Esophagus muscularis mucosa (tissue), 4 donors: ENCODE measurements at places on chromosomes 4 and X.

DNA sequence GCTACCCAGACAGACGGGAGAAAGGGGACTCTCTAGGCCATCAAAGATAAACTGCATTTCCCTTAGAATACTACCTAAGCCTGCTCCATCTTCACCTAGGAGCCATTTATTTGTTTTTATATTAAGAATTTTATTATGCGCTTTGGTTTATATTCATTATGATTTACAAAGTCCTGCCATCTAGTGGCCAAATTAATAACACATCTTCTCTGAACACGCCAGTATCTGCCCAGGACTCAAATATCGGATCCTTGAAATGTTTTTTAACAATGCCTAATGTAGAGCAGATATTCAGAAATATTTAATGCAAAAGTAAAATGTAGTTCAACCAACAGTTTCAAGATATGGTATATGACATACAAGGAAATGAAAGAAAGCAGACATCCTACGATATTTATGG lies 20.8 kb upstream of the PRPS2 start:
- H3K4me3 ChIP-seq = no peak overlapping the region
- no peaks in the 10 kb centered on the region for H3K4me1 ChIP-seq
- no peak overlapping the region for H3K27ac ChIP-seq
- no peaks in the 10 kb centered on the region for H3K36me3 ChIP-seq

GRCh38 chrX:124194901-124195300 lies 137.6 kb upstream of the TEX13D start:
- no peaks in the 10 kb centered on the region for H3K27me3 ChIP-seq
- no peak for DNase-seq
- no peaks in the 10 kb centered on the region for H3K36me3 ChIP-seq
- H3K4me1 ChIP-seq = peaks cover 6% of the 10 kb centered on the region

- no peak for DNase-seq
- H3K27me3 ChIP-seq = no peaks in the 10 kb centered on the region
- no peaks in the 10 kb centered on the region for H3K36me3 ChIP-seq
- H3K27ac ChIP-seq = peak overlapping the region; percentile 80
Measured at GRCh38 chr4:87101543-87102199, 118.7 kb downstream of the KLHL8 start.

DNA sequence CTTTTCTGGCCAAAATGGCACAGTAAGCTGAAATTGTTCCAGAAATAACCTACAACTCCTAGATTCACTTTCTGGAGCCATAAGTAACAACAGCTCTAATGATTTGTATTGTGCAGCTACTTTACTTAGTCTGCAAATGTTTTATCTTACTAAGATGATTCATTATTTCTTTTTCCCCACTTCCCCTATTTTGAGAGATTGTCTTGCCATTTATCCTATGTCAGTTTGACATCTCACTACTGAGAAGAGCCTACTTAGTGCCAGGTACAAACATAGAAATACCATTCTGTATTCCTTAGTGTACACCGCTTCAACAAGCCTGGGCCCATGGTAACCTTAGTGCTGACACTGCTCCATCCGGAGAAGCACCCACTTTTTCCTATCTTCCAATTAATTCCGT lies 13.8 kb upstream of the STK26 start:
- no peaks in the 10 kb centered on the region for H3K36me3 ChIP-seq
- DNase-seq = no peak
- no peak overlapping the region for H3K4me3 ChIP-seq
- no peaks in the 10 kb centered on the region for H3K27me3 ChIP-seq

- peaks cover 5% of the 10 kb centered on the region for H3K4me1 ChIP-seq
- DNase-seq = peak; percentile 87
- H3K4me3 ChIP-seq = no peak overlapping the region
- no peaks in the 10 kb centered on the region for H3K27me3 ChIP-seq
Measured at GRCh38 chr4:24322511-24322910, 261.8 kb downstream of the DHX15 start.

GRCh38 chrX:84339507-84340364 lies 151.7 kb upstream of the RPS6KA6 start:
- no peaks in the 10 kb centered on the region for H3K4me1 ChIP-seq
- DNase-seq = no peak

GRCh38 chr4:137909529-137910309 lies 332.4 kb downstream of the SLC7A11 start:
- no peak overlapping the region for H3K27ac ChIP-seq
- H3K36me3 ChIP-seq = no peaks in the 10 kb centered on the region
- H3K4me3 ChIP-seq = no peak overlapping the region
- DNase-seq = no peak
- H3K4me1 ChIP-seq = no peaks in the 10 kb centered on the region

DNA sequence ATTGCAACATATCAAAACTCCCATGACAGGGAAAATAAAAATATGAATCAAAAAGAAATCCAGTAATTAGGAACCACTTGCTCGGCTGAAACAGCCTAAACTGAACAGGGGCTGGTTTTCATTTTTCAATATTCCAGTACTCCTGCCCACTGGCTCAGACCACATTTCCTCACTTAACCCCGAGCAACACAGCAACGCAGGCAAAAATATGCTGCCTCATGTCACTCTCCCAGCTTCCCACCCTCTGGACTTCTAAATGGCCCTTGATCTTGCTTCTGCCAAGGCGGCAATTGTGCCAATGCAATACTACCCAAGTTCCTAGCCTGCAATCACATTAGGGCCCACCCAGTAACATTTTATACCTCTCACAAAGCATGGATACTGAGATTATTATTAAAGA lies 30.6 kb downstream of the USP46 start:
- no peaks in the 10 kb centered on the region for H3K4me1 ChIP-seq
- no peak for DNase-seq
- H3K27ac ChIP-seq = no peak overlapping the region

GRCh38 chr4:181599134-181599533 lies 644.1 kb upstream of the TENM3 start:
- H3K27ac ChIP-seq = no peak overlapping the region
- DNase-seq = no peak
- H3K36me3 ChIP-seq = no peaks in the 10 kb centered on the region
- H3K4me1 ChIP-seq = no peaks in the 10 kb centered on the region
- H3K4me3 ChIP-seq = no peak overlapping the region

DNA sequence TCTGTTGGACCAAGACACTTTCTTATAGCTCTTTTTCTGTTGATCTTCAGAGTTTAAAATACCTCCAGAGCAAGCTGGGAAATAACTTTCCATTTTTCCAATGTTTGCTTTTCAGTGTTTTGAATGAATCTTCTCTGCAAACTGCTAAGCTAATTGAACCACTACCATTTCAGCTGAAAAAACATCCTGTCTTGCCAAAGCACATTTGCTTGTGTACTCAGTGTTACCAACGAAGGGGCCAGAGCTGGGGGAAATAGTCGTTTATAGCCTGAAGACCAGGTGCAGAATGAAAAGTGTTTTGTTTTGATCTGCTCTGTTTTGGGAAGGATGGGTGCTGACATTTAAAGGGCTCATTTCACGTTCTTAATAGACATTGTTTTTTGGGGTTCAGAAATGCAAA lies 88.4 kb upstream of the CLNK start:
- H3K36me3 ChIP-seq = no peaks in the 10 kb centered on the region
- H3K4me1 ChIP-seq = no peaks in the 10 kb centered on the region
- DNase-seq = no peak
- H3K4me3 ChIP-seq = no peak overlapping the region

DNA sequence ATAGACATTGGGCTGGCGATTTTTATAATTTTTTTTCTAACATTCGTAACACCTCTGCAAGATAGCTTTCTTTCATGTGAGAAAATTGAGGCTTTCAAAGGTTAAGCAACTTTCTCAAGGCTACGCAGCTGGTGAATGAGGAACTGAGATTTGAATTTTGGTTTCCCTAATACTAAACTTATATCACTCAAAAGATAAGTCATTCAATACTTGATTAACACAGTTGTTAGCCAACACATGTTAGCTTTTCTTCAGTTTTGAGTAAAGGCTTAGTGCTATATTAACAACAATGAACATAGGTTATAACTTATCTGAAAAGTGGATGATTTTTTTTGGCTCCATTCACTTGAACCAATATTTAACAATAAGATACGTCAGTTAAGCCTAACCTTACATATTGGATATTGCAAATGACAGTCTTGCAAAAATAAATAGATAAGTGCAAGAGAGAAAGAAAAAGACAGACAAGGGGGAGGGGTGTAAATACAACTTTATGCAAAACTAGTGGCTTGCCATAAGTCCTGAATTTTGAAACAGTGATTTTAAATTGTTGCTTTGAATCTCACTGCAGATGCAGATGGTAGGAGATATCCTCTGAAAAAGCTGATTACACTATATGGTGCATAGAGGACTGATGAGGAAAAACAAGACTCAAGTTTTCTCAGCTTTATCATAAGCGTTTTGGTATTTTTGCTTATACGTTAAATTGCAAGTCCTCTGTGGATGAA lies 11.1 kb upstream of the GPM6A start:
- H3K36me3 ChIP-seq = no peaks in the 10 kb centered on the region
- H3K27me3 ChIP-seq = no peaks in the 10 kb centered on the region
- no peak overlapping the region for H3K4me3 ChIP-seq

DNA sequence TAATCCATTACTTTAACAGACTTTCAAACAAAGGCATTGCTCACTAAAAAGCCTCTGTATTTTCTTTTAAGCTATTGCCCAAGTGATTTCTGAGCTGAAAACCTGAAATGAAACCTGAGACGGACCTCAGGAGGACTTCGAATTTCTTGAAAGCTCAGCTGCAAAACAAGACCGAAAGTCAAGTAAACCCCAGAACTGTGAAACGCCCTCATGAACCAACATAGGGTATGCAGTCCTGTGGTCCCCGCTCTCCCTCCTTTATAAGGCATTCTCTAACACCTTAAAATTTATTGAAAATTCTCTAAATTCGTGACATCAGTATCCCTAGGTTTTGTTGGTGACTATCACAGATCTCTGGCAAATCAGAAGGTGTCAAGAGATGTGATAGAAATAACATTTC lies 91.8 kb downstream of the SHISA3 start:
- H3K4me1 ChIP-seq = no peaks in the 10 kb centered on the region
- no peaks in the 10 kb centered on the region for H3K36me3 ChIP-seq
- H3K27me3 ChIP-seq = no peaks in the 10 kb centered on the region

DNA sequence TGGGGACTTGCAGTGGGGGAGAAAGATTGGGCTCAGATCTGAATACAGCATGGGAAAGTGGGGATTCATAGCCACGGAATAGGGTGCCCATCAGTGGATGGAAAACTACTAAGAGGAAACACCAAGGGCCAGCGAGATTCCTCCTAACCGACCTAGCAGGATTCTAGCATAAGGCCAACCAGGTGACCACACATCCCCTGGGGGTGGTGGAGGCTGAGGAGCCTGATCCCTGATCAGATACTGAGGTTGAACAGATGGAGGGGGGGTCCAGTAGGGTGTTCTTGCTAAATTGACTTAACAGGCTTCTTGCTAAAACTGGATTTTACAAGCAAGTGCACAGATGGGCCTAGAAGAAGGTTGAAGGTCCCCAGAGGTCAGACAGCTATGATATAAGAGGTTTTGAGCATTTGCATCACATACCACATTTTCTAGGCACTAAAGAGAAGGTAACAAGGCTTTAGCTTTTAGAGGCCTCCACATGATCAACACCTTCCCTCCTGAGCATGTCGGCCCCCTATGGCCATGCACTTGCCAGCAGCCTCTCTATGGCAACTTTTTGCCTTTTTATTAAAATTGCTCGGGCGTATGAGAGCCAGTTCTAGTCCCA lies 69.1 kb upstream of the PUDP start:
- H3K4me3 ChIP-seq = no peak overlapping the region
- H3K27me3 ChIP-seq = no peaks in the 10 kb centered on the region
- DNase-seq = no peak
- no peaks in the 10 kb centered on the region for H3K36me3 ChIP-seq
- no peak overlapping the region for H3K27ac ChIP-seq

- H3K4me1 ChIP-seq = no peaks in the 10 kb centered on the region
- H3K27me3 ChIP-seq = no peaks in the 10 kb centered on the region
- DNase-seq = no peak
- H3K27ac ChIP-seq = no peak overlapping the region
- no peak overlapping the region for H3K4me3 ChIP-seq
Measured at GRCh38 chrX:134570899-134571298, 87.4 kb downstream of the PLAC1 start.

DNA sequence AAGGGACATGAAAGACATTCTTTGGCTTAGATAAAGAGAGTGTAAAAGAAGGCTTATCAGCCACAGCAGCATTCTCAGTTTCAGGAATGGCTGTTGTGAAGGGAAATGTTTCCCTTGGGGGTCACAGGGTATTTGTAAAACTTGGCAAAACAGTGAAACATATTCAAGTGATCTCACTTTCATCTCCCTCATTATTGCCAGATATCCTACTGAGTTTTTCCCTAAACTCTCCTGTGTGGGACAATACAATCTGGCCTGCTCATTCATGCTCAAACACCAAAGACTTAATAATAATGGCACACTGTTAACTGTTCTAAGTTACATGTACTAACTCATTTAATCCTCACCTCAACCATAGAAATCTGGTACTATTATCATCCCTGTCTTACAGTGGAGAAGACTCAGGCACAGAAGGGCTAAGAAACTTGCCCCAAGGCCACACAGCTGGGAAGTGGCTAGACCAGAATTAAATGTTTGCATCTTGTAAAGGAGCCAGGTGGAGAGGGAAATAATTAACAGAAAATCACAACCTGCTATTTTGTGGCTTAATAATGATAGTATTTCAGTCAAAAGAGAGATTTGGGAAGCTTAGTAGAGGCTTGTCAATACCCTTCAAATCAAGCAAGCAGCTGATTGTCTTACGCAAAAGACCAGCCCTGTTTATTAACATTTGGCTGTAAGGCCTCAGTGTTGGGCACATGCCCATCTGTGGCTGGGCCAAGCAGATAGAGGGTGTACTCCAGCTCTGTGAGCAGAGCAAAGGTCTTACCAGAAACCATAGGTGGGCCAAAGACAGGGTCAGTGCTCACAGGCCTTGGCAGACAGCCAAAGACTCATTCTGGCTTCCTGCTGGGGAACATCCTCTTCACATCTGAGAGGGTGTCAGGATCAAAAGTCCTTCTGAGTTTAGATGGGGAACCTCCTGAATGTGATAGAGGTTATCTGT lies 17.3 kb downstream of the SMPX start:
- no peaks in the 10 kb centered on the region for H3K36me3 ChIP-seq
- H3K4me1 ChIP-seq = no peaks in the 10 kb centered on the region
- no peak overlapping the region for H3K4me3 ChIP-seq
- H3K27ac ChIP-seq = no peak overlapping the region

DNA sequence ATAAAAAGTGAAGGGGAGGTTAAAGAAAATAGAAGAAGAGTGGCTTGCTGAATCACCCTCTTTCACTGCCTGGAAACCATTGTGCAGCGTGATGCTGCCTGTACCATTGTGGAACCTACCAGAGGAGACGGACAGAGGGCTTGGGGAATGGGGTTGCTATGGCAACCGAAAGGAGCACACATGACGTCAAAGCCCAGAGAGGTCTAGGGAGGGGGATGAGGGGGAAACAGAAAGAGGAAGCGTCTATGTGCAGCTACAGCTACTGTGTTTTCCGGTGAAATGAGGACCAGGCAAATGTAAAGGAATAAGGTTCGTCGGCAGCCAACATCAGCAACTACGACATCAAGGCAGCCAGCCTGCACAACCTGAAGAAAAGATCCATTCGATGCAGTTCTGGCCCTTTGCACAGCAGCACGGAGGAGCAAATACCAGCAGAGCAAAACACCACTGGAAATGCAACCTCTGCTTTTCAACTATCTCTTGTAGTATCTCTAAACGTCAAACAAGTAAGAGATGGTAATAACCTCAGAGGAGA lies at the start of gene MAPK10:
MAPK10 (minus strand) TSS at position 110 of the 535 bp plus-strand sequence.
- H3K4me3 ChIP-seq = peak within 1 kb of the TSS; percentile 38
- no peak within 1 kb of the TSS for H3K27ac ChIP-seq
- no peaks in the 10 kb centered on the region for H3K36me3 ChIP-seq
- H3K27me3 ChIP-seq = no peaks in the 10 kb centered on the region

GRCh38 chr4:154084864-154085263 lies 296.0 kb upstream of the SFRP2 start:
- H3K4me1 ChIP-seq = no peaks in the 10 kb centered on the region
- no peak overlapping the region for H3K4me3 ChIP-seq
- no peaks in the 10 kb centered on the region for H3K27me3 ChIP-seq
- no peak overlapping the region for H3K27ac ChIP-seq
- H3K36me3 ChIP-seq = no peaks in the 10 kb centered on the region
- DNase-seq = no peak
